ENCODE measurements at places on chromosomes 2 and 18.

DNA sequence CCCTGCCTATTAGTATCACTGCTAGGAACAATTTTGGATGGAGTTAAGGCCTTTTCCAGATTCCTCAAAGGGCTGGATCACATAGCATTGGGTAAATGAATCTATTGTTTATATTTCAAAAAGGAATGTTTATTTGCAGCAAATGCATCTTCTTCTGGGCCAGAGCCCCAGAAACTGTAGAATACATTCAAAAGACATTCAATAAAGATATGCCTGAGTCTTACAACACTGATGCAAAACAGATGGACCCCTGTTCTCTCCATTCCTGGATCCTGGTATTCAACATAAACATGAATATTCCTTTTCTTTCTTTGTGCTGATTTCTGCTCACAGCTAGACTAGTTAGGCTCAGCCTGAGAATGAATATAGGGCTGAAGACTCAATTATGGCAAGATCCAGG, 227.2 kb upstream of the KLHL29 start:
- DNase-seq = no peak
- no peaks in the 10 kb centered on the region for H3K27me3 ChIP-seq
- no peak overlapping the region for H3K4me3 ChIP-seq
- H3K36me3 ChIP-seq = no peaks in the 10 kb centered on the region

GRCh38 chr2:16441431-16441830, 224.2 kb downstream of the CYRIA start:
- no peak for DNase-seq
- H3K27ac ChIP-seq = no peak overlapping the region
- H3K36me3 ChIP-seq = no peaks in the 10 kb centered on the region
- peaks cover 18% of the 10 kb centered on the region for H3K27me3 ChIP-seq
- no peaks in the 10 kb centered on the region for H3K4me1 ChIP-seq
- no peak overlapping the region for H3K4me3 ChIP-seq

GRCh38 chr2:203750346-203751068, 44.1 kb downstream of the CD28 start:
- peak overlapping the region; percentile 67 for H3K27ac ChIP-seq

DNA sequence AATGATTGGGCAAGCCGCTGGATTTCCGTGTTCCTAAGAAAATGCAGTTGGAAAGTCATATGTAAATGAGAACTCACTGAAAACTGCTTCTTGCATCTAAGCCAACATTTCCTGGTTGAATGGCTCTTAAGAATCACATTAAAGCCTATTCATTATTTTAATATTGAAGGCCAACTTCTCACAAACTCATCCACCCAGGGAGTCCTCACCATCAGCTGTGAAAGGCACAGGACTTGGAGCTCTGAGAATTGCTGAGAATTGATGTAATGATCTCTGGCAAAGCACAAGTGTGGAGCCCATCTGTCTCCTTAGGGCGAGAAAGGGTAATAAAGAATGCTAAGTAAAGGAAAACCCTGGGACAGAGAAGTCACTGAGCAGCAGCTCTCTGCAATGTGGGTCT, 55.9 kb upstream of the APCDD1 start:
- no peak overlapping the region for H3K27ac ChIP-seq
- DNase-seq = no peak
- no peak overlapping the region for H3K4me3 ChIP-seq
- H3K4me1 ChIP-seq = no peaks in the 10 kb centered on the region
- H3K36me3 ChIP-seq = no peaks in the 10 kb centered on the region

DNA sequence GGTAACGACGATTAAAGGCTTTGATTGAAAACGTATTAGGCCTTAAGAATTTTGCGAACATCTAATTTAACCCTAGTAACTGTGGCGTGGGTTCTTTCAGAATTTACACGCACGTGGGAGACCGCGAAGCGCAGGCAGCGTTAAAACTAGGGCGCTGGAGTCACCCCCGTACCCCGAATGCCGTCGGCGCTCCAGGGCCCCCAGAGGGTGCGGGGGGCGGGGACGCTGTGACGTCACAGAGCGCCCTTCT, 673 bp upstream of the SMCHD1 start:
- no peaks in the 10 kb centered on the region for H3K27me3 ChIP-seq
- peak overlapping the region; percentile 100 for H3K27ac ChIP-seq
- DNase-seq = peak; percentile 84
- peaks cover 22% of the 10 kb centered on the region for H3K4me1 ChIP-seq

GRCh38 chr18:7950380-7951136, 383.4 kb downstream of the PTPRM start:
- peaks cover 12% of the 10 kb centered on the region for H3K4me1 ChIP-seq
- peak overlapping the region; percentile 29 for H3K4me3 ChIP-seq
- no peaks in the 10 kb centered on the region for H3K36me3 ChIP-seq
- no peaks in the 10 kb centered on the region for H3K27me3 ChIP-seq

DNA sequence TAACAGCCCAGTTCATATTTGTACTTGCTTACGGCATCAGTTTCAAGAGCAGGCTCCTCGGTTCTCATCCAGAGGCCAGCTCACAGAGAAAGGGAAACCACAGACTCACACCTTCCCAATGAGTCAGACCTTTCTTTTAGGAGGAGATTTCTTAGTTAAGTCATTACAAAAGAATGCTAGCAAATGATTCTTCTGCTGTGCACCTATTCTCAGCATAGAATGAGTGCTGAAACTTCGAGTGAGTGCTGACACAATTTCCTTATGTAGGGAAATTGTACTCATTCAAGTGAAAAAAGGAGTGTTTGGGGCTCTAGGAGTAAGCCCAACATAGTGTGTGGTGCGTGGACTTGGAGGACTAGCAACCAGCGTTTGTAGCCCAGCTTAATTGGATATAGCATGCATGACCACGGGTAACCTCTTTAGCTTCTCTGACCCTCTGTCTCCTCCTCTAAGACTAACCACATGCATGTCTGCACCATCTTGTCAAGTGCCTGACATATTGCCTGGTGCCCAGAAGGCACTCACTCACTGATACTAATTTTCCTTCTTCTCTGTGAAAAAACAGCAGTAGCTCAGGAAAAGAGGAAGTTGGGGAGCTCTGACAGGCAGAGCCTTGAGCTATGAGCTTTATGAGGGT, 87.0 kb downstream of the ALPK2 start:
- peak overlapping the region; percentile 85 for H3K27ac ChIP-seq
- no peaks in the 10 kb centered on the region for H3K36me3 ChIP-seq
- H3K27me3 ChIP-seq = no peaks in the 10 kb centered on the region
- H3K4me3 ChIP-seq = no peak overlapping the region

- H3K27me3 ChIP-seq = no peaks in the 10 kb centered on the region
- no peaks in the 10 kb centered on the region for H3K36me3 ChIP-seq
- H3K27ac ChIP-seq = no peak overlapping the region
- no peak for DNase-seq
Measured at GRCh38 chr2:138373993-138374408, 127.6 kb upstream of the SPOPL start.

- peaks cover 36% of the 10 kb centered on the region for H3K27me3 ChIP-seq
- no peak overlapping the region for H3K27ac ChIP-seq
- no peak for DNase-seq
- H3K4me1 ChIP-seq = peaks cover 4% of the 10 kb centered on the region
Measured at GRCh38 chr18:12403601-12404506, 3.9 kb upstream of the PRELID3A start.

DNA sequence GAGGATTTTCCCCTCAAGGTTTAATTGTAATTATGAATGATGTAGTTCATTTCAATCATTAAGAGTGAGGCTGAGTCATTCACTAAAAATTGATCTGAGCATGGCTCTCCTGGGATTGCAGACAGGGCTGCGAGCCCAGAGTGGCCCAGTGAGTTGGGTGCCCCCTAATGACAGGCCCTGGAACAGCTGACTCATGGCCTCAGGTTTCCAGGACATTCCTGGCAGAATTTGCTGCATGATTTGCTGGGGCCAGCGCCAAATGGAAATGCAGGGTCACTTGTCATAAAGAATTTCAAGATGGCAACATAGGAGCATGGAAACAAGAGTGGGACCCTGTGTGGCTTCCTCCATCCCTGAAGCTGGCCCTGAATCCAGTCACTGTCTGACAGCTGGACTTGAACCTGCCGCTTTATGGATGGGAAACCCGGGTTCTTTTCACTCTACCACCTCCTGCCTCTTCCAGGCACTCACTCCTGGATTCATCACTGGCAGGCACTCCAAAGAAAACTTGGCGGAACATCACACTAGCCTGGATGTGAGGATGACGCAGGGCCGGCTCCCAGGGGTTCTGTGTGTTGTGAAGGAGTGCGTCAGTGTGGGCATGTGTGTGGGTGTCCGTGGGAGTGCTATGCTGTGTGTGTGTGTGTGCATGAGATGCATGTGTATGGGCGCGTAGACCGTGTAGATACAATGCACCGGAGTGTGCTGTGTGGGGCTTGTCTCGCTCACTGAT, 15.2 kb downstream of the OTOF start:
- H3K27ac ChIP-seq = no peak overlapping the region
- DNase-seq = no peak
- H3K4me3 ChIP-seq = no peak overlapping the region

DNA sequence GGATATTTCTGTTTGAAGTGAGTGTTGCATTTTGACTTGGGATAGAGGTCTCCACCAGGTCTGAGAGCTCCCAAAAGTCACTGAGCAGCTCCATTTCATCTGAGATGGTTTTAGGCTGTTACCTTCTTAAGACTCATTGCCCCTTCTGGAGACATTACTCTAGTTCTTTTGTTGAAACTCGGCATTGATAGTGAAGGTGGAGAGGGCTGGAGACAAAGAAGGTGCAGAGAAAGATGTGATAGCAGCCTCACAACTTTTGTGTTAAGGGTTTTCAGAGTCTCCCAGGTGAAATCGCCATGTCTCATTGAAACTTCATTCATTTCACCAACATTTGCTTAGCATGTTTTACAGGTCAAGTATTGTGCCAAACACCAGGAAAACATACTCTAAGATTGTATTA, 219.6 kb downstream of the INSIG2 start:
- no peak overlapping the region for H3K4me3 ChIP-seq
- DNase-seq = no peak
- peaks cover 9% of the 10 kb centered on the region for H3K27me3 ChIP-seq
- H3K36me3 ChIP-seq = peaks cover 3% of the 10 kb centered on the region

- no peak for DNase-seq
- H3K27ac ChIP-seq = no peak overlapping the region
- no peaks in the 10 kb centered on the region for H3K4me1 ChIP-seq
- no peaks in the 10 kb centered on the region for H3K36me3 ChIP-seq
- no peaks in the 10 kb centered on the region for H3K27me3 ChIP-seq
Measured at GRCh38 chr2:6164986-6165747, 473.0 kb downstream of the SOX11 start.

DNA sequence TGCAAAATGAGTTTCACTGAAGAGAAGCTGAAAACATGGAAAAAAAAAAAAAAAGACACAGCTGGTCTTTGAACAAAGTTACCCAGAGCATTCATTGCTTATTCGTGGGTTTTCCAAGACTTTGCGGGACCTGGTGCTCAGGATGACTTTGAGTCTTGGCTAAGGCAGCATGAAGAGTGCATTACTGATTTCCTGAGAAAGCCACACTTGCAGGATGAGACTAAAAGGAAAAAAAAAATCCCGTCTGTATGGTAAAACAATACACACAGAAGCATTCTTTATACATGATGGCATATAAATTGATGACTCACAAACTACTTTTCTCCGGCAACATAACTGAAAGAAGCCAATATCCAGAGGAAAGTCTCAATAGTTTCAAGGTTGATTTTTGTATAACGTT, 195.4 kb downstream of the SPP2 start:
- no peaks in the 10 kb centered on the region for H3K27me3 ChIP-seq
- no peak overlapping the region for H3K27ac ChIP-seq
- no peak for DNase-seq
- peaks cover 17% of the 10 kb centered on the region for H3K4me1 ChIP-seq
- no peaks in the 10 kb centered on the region for H3K36me3 ChIP-seq
- H3K4me3 ChIP-seq = no peak overlapping the region

GRCh38 chr18:21656402-21656801, 44.3 kb downstream of the SNRPD1 start:
- no peak for DNase-seq
- no peaks in the 10 kb centered on the region for H3K27me3 ChIP-seq
- no peak overlapping the region for H3K4me3 ChIP-seq
- peaks cover 47% of the 10 kb centered on the region for H3K36me3 ChIP-seq

DNA sequence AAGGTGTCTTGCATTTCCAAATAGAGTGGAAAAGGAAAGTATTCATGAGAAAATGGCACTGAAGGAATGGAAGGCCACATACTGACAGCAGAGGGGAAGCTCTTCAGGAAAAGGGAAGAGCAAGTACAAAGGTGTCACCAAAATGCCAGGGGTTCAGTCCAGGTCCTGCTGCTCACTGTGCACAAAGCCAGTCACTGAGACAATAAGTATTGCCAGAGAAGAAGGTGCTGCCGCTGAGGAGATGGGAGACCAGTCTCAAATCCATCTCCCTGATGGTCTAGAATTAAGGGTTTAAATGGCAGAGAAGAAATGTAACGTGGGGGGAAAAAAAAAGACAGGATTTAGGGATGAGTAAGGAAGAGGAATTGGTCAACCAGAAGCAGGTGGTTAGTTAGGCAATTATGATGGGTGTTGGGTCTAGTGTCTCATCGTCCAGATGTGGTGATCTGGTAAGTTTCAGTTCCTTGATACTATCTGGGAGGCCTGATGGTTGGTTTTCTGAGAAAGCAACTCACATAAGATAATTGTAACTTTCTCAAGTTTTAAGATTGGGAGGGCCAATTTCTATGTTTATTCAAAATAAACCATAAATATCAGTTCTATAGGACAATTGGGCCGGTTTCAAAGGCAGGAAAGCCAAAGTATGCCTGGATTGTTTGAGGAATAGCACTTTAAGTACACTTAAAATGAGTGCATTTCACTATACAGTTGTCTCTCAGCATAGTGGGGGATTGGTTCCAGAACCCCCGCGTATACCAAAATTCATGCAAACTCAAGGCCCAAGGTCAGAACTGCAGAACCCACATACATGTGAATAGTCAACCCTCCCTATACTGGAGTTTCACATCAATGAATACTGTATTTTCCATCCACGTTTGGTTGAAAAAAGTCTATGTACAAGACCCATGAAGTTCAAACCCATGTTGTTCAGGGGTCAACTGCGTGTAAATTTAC, 109.1 kb upstream of the DNAJC10 start:
- no peak overlapping the region for H3K27ac ChIP-seq
- H3K27me3 ChIP-seq = no peaks in the 10 kb centered on the region
- no peaks in the 10 kb centered on the region for H3K4me1 ChIP-seq
- no peak overlapping the region for H3K4me3 ChIP-seq

- no peak overlapping the region for H3K4me3 ChIP-seq
- H3K27me3 ChIP-seq = peaks cover 13% of the 10 kb centered on the region
- no peak overlapping the region for H3K27ac ChIP-seq
Measured at GRCh38 chr2:42960842-42961180, 168.4 kb upstream of the HAAO start.

- no peaks in the 10 kb centered on the region for H3K36me3 ChIP-seq
- H3K4me1 ChIP-seq = no peaks in the 10 kb centered on the region
- H3K4me3 ChIP-seq = no peak overlapping the region
- no peak overlapping the region for H3K27ac ChIP-seq
- no peak for DNase-seq
- peaks cover 19% of the 10 kb centered on the region for H3K27me3 ChIP-seq
Measured at GRCh38 chr2:100124761-100125160, 17.6 kb downstream of the AFF3 start.

DNA sequence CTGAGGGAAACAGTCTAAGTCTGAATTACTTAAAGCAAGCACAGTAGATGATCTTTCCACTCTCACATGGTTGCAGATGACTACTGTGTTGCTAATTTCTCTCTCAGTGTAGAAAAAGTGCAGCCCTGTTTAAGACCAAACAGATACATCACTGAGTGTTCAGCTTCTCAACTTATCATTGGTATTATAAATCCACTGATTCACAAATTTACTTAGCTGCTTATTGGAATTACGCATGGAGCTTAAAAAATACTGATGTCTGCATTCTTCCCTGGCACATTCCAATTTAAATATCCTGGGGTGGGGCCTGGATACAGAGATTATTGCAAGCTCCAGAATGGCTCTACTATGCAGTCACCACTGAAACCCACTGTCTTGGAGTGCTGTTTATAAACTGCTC, 411.2 kb downstream of the RND3 start:
- H3K4me1 ChIP-seq = no peaks in the 10 kb centered on the region
- DNase-seq = no peak
- H3K4me3 ChIP-seq = no peak overlapping the region
- H3K36me3 ChIP-seq = no peaks in the 10 kb centered on the region
- no peaks in the 10 kb centered on the region for H3K27me3 ChIP-seq

Data from effector memory CD8-positive, alpha-beta T cell (primary cell).